B cell (primary cell): ENCODE measurements at places on chromosomes 5 and 9. TPM values are rescaled to one million over a fixed set of nuclear protein-coding genes. Genes with fewer than 3 reads are reported as not detected.

GRCh38 chr5:15645381-15646160 is 145.6 kb downstream of the FBXL7 start:
- DNase-seq = no peak
- no peaks in the 10 kb centered on the region for H3K4me1 ChIP-seq
- H3K27ac ChIP-seq = no peak overlapping the region
- H3K27me3 ChIP-seq = no peaks in the 10 kb centered on the region
- H3K4me3 ChIP-seq = no peak overlapping the region

CXXC5 gene
- total RNA-seq = 143 and 161 TPM in 2 replicates

DNA sequence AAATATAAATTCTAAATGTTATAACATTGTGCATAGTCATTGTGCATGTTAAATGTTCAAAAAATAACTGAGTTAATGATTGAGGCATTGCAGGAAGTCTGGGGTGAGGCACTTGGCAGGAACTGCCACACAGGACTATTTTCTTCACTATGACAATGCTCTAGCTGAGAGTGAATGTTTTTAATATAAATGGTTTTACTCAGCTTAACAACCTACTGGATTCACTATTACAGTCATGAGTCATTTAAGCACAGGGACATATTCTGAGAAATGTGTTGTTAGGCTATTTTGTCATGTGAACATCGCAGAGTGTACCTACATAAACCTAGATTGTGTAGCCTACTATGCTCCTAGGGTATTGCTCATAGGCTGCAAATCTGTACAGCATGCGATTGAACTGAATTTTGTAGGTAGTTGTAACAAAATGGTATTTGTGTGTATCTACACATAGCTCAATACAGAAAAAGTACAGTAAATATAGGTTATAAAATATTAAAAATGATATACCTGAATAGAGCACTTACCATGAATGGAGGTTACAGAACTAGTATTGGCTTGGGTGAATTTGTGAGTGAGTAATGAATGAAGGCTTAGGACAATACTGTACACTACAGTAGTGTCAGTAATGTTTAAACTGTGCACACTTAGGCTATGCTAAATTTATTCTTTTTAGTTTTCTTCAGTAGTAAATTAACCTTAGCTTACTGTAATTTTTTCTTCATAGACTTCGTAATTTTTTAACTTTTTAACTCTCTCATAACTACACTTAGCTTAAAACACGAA is 346.1 kb upstream of the PTGER4 start:
- H3K27me3 ChIP-seq = no peaks in the 10 kb centered on the region
- H3K4me3 ChIP-seq = no peak overlapping the region
- H3K36me3 ChIP-seq = no peaks in the 10 kb centered on the region
- H3K4me1 ChIP-seq = no peaks in the 10 kb centered on the region

SPINK1 gene
- not detected in 2 replicates for total RNA-seq

DNA sequence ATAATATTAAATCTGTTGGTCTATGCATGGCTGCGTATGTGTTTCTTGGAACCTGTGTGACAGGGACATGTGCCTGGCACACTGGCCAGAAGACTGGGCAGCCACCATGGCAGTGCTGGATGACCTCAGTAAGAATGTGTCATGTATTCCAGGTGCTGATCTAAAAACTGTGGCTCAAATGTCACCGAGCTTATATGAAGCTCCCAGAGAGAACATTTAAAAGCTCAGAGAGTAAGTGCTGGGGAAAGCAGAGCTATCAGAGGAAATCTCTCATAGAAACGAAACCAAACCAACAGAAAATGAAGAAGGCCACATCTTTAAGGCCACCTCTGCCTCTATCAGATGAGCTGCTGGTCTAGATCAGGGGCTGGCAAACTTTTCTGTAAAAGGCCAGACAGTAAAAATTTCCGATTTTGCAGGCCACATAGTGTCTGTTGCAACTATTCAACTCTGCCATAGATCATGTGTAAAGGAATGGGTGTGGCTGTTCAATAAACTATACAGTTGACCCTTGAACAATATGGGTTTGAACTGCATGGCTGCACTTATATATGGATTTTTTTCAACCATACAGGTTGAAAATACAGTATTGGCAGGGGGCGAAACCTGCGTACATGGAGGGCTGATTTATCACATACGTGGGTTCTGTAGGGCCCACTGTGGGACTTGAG is 31.8 kb downstream of the TSTD2 start:
- peaks cover 4% of the 10 kb centered on the region for H3K4me1 ChIP-seq
- no peak overlapping the region for H3K4me3 ChIP-seq
- H3K36me3 ChIP-seq = no peaks in the 10 kb centered on the region
- no peak overlapping the region for H3K27ac ChIP-seq

DNA sequence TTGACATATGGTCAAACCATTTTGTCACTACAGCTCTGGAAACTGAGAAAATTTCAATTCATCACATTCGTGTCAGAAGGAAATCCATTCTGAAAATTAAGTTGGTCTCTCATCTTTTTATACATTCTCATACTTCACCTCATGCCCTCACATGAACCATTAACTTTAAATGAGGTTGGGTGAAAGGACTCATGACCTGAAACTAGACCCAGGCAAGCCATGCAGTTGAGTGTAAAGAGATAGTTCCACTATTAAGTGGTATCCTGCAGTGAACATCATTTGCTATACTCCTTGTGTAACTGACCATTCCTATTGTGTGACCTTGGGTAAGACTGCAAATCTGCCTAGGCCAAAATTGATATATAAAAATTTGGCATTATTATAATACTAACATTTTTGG is 299.6 kb upstream of the GRIN3A start:
- no peaks in the 10 kb centered on the region for H3K27me3 ChIP-seq
- no peak for DNase-seq
- H3K4me1 ChIP-seq = no peaks in the 10 kb centered on the region
- no peak overlapping the region for H3K27ac ChIP-seq
- no peaks in the 10 kb centered on the region for H3K36me3 ChIP-seq
- no peak overlapping the region for H3K4me3 ChIP-seq

CAAP1 gene
- total RNA-seq = 13.3 and 15.7 TPM in 2 replicates

SUSD1 gene
- total RNA-seq = 5.7 and 7.5 TPM in 2 replicates

GRCh38 chr9:94443032-94443722 is 111.7 kb upstream of the PCAT7 start:
- no peak for DNase-seq
- H3K27ac ChIP-seq = no peak overlapping the region

DNA sequence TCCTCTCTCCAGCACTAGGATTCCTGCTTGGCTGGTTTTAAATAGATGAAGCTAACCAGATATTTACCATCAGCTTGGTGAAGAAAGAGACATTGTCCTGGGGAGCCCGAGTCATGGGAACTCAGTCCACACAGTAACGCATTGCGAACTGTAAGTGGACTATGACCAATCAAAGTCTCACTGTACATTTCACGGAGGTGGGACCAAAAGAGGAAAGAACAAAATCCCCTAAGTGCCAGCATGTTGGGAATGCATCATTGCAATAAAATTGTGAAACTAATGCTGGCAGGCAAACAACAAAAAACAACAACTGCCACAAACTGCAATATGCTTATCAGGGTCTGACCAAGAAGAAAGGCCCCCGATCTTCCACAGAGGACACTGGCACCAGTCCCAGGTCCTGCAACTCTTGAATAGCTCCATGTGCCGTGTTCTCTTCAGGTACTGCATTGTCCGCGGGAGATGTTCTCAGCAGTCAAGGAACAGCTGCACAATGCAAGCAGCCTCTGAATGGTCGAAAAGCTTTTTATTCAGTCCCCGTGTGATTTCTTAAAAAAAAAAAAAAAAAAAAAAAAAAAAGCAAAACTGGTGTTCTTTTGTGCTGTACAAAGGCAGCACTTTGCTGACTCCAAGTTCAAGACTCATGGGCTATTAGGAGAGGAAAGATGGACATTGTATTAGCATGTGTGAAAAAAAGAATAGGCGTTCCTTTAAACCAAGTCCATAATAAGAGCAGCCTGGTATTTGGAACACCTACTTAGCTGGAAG is 38.1 kb downstream of the SEMA6A start:
- H3K27ac ChIP-seq = no peak overlapping the region
- no peaks in the 10 kb centered on the region for H3K36me3 ChIP-seq
- no peak overlapping the region for H3K4me3 ChIP-seq

GRCh38 chr5:138557677-138558076 is 14.6 kb upstream of the ETF1 start:
- DNase-seq = no peak
- no peaks in the 10 kb centered on the region for H3K27me3 ChIP-seq
- H3K36me3 ChIP-seq = peaks cover 75% of the 10 kb centered on the region

DNA sequence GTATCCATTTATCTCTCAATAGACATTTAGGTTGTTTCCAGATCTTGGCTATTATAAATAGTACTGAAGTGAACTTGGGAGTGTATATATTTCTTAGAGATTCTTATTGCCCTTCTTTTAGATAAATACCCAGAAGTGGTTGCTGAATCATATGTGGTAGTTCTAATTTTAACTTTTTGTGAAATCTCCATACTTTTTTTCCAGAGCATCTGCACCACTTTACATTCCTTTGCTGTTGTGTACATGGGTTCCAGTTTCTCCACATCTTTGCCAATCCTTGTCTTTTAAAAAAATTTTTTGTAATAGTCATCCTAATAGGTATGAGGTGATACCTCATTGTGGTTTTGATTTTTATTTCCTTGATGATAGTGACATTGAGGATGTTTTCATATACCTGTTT is 303.7 kb downstream of the CCDC171 start:
- no peaks in the 10 kb centered on the region for H3K4me1 ChIP-seq
- H3K27ac ChIP-seq = no peak overlapping the region
- DNase-seq = no peak
- no peaks in the 10 kb centered on the region for H3K36me3 ChIP-seq
- no peak overlapping the region for H3K4me3 ChIP-seq

GRCh38 chr9:113956901-113957300 is 80.8 kb downstream of the ZNF618 start:
- no peak overlapping the region for H3K27ac ChIP-seq
- no peak overlapping the region for H3K4me3 ChIP-seq
- no peaks in the 10 kb centered on the region for H3K36me3 ChIP-seq
- no peaks in the 10 kb centered on the region for H3K4me1 ChIP-seq
- DNase-seq = no peak
- no peaks in the 10 kb centered on the region for H3K27me3 ChIP-seq
